ENCODE measurements at places on chromosomes 1 and 21. TPM values are rescaled to one million over a fixed set of nuclear protein-coding genes. Genes with fewer than 3 reads are reported as not detected.

ATAD3C gene
- 7.8 TPM for total RNA-seq

CFHR3 gene
- total RNA-seq: 0.24 TPM

ZNF695 gene
- not detected for total RNA-seq

DNA sequence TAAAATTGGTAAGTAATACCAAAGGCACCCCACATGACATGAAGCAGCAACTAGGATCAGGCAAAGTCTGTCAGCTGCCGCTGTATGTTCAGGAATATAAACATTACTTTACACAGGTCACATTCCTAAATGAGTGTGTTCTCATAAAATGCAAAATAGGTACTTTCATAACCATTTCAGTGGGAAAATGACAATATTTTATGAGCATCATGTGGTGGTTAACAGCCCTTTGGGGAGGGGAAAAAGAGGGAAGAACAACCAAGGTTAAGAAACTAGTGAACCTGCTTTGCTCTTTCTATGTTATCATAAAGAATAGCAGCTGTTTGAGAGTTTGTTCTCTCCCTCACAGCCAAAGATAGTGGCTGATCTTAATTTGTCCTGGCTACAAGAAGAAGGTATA, 105.4 kb upstream of the LBR start:
- H3K4me1 ChIP-seq: no peaks in the 10 kb centered on the region
- no peak for DNase-seq
- peaks cover 3% of the 10 kb centered on the region for H3K36me3 ChIP-seq
- H3K27me3 ChIP-seq: no peaks in the 10 kb centered on the region
- no peak overlapping the region for H3K27ac ChIP-seq
- no peak overlapping the region for H3K4me3 ChIP-seq

DNA sequence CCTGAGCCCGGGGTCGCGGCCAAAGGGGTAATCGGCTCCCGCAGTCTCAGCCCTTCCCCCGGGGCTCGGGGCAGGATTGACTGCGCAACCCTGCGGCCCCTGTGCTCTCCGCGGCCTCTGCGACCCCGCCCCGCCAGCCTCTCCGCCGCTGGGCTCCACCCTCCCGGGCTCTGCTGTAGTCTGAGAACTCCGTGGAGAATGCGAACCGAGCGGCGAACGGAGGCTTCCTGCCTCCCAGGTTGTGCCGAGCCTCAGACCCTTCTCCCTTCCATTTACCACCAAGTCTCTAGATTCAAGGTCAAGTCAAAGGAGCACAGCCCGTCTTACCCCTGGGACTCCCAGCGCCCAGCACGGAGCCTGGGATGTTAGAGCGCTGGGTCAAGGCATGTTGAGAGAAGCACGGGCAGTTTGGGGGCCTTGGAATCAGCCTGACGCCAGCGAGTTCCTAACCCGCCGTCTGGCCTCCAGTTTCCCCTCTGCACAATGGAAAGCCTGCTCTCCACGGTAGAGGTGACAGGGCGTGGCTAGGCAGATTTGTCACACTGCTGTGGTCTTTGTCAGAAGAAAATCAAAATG, 3.0 kb downstream of the ATP2B4 start:
- DNase-seq: peak; percentile 85
- peaks cover 14% of the 10 kb centered on the region for H3K36me3 ChIP-seq
- peak overlapping the region; percentile 88 for H3K4me3 ChIP-seq
- peak overlapping the region; percentile 90 for H3K27ac ChIP-seq

GRCh38 chr1:243323491-243323890, 67.7 kb downstream of the SDCCAG8 start:
- no peak overlapping the region for H3K4me3 ChIP-seq
- H3K4me1 ChIP-seq: no peaks in the 10 kb centered on the region
- no peaks in the 10 kb centered on the region for H3K27me3 ChIP-seq
- no peak overlapping the region for H3K27ac ChIP-seq

GRCh38 chr1:48870596-48870995, 93.9 kb upstream of the BEND5 start:
- no peak overlapping the region for H3K4me3 ChIP-seq
- H3K4me1 ChIP-seq: no peaks in the 10 kb centered on the region
- no peaks in the 10 kb centered on the region for H3K27me3 ChIP-seq
- no peak for DNase-seq

DNA sequence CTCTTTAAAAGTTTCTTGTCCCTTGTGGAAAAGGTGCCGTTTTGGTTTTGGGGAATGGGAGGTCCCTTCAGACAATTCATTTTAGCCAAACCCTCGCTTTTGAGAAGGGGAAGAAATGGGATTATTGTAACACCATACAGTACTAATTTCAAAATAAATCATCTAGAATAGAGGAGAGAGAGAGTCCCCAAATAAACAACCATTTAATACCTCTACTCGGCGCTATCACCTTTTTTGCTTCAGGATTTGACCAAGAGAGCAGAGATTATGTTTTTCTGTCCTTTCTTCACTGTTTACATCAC, 770 bp upstream of the RC3H1 start:
- peak overlapping the region; percentile 89 for H3K4me3 ChIP-seq
- peak overlapping the region; percentile 96 for H3K27ac ChIP-seq
- H3K27me3 ChIP-seq: no peaks in the 10 kb centered on the region
- no peak for DNase-seq
- peaks cover 42% of the 10 kb centered on the region for H3K4me1 ChIP-seq
- H3K36me3 ChIP-seq: no peaks in the 10 kb centered on the region

DNA sequence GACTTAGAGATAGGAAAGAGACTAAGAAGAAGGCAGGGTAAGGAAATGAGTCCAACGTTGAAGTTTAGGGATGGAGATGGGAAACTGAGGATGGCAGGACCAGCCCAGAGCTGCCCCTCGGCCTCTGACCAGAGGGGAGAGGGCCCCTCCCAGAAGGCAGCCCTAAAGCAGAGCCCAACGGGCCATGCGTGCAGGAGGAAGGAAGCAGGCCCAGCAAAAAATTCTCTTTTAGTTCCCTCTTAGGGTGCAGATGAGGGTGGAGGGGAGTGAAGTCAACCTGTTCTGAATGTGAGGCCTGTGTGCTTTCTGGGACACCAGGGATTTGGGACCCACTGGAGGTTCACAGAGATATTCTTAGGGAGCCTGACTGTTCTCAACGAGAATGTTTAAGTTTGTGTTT, 225.4 kb downstream of the RHOU start:
- H3K4me1 ChIP-seq: peaks cover 14% of the 10 kb centered on the region

DNA sequence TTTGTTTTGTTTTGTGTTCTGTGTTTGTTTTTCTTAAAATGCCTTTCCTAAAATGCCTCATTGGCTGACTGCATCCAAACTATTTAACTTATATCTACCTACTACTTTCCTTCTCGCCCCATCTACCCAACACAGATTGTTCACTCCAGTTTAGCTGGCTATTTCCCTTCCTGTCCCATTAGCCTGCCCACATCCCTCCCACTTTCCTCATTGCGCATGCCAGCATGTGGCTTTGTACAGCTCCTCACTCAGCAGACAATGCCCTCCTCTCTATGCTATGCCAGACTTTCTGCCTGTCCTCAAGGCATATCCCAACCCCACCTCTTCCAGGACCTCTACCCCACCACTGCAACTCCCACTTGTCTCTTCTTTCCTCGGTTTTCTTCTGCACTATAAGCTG, 94.7 kb upstream of the C1orf21 start:
- peaks cover 17% of the 10 kb centered on the region for H3K4me1 ChIP-seq
- no peak overlapping the region for H3K27ac ChIP-seq
- H3K27me3 ChIP-seq: no peaks in the 10 kb centered on the region
- no peak overlapping the region for H3K4me3 ChIP-seq
- no peaks in the 10 kb centered on the region for H3K36me3 ChIP-seq
- DNase-seq: no peak

DNA sequence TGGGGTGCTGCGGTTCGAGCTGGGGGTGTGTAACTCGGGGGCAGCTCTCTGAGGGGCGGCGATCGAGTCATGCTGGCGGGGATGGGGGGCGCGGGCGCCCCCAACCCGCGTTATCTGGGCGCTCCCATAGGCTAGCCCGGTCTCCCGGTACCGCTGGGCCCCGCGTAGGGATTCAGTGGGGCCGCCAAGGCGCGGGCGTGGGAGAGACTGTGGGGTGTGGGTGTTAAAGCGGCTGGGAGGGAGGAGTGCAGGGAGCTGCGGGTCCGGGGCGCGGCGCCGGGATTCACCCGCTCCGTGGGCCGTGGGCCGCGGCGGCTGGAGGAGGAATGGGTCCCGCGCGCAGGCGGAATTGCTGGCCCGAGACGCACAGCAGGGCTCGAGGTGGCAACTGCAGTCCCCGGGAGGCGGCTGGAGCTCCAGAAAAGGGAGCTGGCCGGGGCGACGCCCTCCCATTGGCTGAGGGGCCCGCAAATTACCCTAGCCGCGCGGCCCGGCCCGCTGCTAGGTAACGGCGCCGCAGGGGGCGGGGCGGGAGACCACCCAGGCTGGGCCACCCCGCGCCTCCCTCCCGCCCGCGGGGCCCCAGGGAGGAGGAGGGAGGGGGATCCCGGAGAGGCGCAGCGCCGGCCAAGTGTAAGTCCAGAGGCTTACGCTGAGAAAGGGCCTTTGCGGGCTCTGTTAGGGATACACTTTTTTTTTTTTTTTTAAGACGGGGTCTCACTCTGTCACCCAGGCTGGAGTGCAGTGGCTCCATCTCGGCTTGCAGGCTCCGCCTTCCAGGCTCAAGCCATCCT, at the start of gene PTCH2:
Gene PTCH2 (minus strand): TSS at position 392 of the 794 bp plus-strand sequence. CDS start 321 bp downstream, at position 71.
- H3K36me3 ChIP-seq: no peaks in the 10 kb centered on the region
- H3K27me3 ChIP-seq: no peaks in the 10 kb centered on the region
- DNase-seq: peak; percentile 67
- H3K4me1 ChIP-seq: peaks cover 13% of the 10 kb centered on the region

- no peak overlapping the region for H3K4me3 ChIP-seq
- no peaks in the 10 kb centered on the region for H3K36me3 ChIP-seq
- peaks cover 7% of the 10 kb centered on the region for H3K4me1 ChIP-seq
- no peaks in the 10 kb centered on the region for H3K27me3 ChIP-seq
- H3K27ac ChIP-seq: no peak overlapping the region
Measured at GRCh38 chr1:65414538-65414937, 5.9 kb upstream of the LEPR start.

DNA sequence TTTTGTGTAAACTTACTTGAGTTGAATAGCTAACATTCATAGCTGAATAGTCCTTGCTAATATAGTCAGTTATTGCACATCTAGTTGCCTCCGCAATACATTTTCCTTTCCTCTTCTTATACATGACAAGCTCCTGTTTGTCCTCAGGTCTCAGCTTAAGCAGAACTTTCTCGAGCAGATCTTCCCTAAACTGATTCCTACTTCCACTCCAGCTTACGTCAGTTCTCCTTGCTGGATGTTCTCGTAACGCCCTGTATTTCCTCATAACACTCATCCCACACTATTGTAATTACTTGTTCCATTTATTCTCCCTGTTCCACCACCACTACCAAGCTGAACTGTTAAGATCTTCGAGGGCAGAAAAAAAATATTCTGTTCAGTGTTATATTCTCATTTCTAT, 15.1 kb upstream of the OMA1 start:
- DNase-seq: no peak
- no peak overlapping the region for H3K27ac ChIP-seq
- no peaks in the 10 kb centered on the region for H3K4me1 ChIP-seq
- H3K27me3 ChIP-seq: no peaks in the 10 kb centered on the region
- no peaks in the 10 kb centered on the region for H3K36me3 ChIP-seq
- no peak overlapping the region for H3K4me3 ChIP-seq

- H3K36me3 ChIP-seq: no peaks in the 10 kb centered on the region
- H3K27me3 ChIP-seq: peaks cover 5% of the 10 kb centered on the region
- H3K4me1 ChIP-seq: no peaks in the 10 kb centered on the region
- no peak for DNase-seq
- no peak overlapping the region for H3K27ac ChIP-seq
Measured at GRCh38 chr1:18249631-18250030, 142.0 kb downstream of the IGSF21 start.

GRCh38 chr1:165353731-165354671, 2.5 kb downstream of the LMX1A start:
- DNase-seq: no peak
- H3K4me1 ChIP-seq: peaks cover 25% of the 10 kb centered on the region
- H3K4me3 ChIP-seq: no peak overlapping the region

- H3K4me3 ChIP-seq: no peak overlapping the region
- peaks cover 67% of the 10 kb centered on the region for H3K36me3 ChIP-seq
- peak overlapping the region; percentile 48 for H3K27ac ChIP-seq
- H3K27me3 ChIP-seq: no peaks in the 10 kb centered on the region
- H3K4me1 ChIP-seq: peaks cover 38% of the 10 kb centered on the region
Measured at GRCh38 chr1:154442006-154442740, 37.0 kb downstream of the IL6R start.

GRCh38 chr1:118717893-118718292, 270.2 kb downstream of the TBX15 start:
- no peak overlapping the region for H3K27ac ChIP-seq
- DNase-seq: no peak
- H3K4me1 ChIP-seq: no peaks in the 10 kb centered on the region
- H3K4me3 ChIP-seq: no peak overlapping the region
- H3K27me3 ChIP-seq: no peaks in the 10 kb centered on the region

- peak overlapping the region; percentile 6 for H3K4me3 ChIP-seq
- no peaks in the 10 kb centered on the region for H3K27me3 ChIP-seq
- peaks cover 37% of the 10 kb centered on the region for H3K4me1 ChIP-seq
- H3K36me3 ChIP-seq: no peaks in the 10 kb centered on the region
Measured at GRCh38 chr1:184409011-184409410, 22.2 kb downstream of the C1orf21 start.

- H3K27ac ChIP-seq: peak overlapping the region; percentile 86
- peaks cover 14% of the 10 kb centered on the region for H3K36me3 ChIP-seq
- peaks cover 48% of the 10 kb centered on the region for H3K4me1 ChIP-seq
- peak overlapping the region; percentile 74 for H3K4me3 ChIP-seq
- no peak for DNase-seq
Measured at GRCh38 chr1:154326546-154327465, 1.5 kb downstream of the ATP8B2 start.

Measured in lower lobe of right lung (tissue), 2 donors.